ENCODE measurements at places on chromosomes 7 and 10.

GRCh38 chr7:16465469-16466361 lies at the start of gene SOSTDC1:
SOSTDC1 (minus strand) TSS chr7:16465738; CDS start chr7:16465668, 70 bp downstream.
- DNase-seq, result peak; percentile 61

DNA sequence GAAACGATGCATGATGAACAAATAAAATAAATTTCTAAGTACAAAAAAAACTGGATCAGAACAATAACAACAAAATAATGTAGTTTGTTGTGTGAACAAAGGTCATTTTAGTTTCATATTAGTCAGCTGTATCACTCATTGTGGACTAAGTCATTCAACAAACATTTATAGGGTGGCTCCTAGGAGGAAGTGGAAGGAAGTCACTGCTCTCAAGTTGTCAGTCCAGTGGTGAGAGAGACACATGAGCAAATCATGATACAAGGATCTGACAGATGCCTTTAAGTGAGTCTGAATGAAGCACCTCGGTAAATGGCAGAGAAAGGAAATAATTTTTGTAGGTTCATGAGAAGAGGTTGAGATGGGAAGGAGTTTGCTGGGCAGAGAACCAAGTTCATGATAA lies 56.8 kb downstream of the EPDR1 start:
- no peak for DNase-seq

DNA sequence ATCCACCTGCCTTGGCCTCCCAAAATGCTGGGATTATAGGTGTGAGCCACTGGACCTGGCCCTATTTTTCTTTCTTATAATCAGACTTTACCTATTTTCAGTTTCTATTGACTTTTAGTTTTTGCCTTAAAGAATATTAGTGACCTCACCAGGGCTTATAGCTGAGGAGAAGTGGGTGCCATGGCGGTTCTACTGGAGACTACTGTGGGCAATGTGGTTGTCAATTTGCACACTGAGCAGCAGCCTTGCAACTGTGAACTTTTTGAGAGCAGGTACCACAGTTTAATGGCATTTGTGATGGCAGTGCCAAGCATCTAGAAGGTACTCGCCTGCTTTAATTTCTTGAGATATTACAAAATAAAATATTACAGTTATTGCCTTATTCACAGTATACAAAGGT lies 11.5 kb downstream of the GLCCI1 start:
- DNase-seq, result no peak

DNA sequence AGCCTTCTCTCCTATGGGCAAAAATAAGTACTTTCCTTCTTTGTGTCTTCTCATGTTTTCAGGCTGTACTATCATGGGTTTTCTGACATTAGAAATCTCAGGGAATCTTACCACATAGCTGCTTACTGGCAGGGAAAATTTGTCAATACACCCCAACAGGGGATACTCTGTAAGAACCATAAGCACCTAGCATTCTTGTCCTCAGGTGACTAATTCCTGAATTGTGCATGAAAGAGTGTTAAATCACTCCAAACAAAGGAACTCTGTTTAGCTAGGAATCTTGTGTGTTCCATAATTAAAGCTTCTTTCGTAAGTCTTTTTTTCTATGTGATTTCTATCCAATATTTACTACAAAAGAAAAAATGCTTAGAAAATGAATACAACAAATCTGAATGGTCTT lies 206.7 kb upstream of the POT1 start:
- DNase-seq, result no peak

- DNase-seq, result peak; percentile 81
Observed at GRCh38 chr7:90594751-90595317, 1.3 kb upstream of the CDK14 start.

DNA sequence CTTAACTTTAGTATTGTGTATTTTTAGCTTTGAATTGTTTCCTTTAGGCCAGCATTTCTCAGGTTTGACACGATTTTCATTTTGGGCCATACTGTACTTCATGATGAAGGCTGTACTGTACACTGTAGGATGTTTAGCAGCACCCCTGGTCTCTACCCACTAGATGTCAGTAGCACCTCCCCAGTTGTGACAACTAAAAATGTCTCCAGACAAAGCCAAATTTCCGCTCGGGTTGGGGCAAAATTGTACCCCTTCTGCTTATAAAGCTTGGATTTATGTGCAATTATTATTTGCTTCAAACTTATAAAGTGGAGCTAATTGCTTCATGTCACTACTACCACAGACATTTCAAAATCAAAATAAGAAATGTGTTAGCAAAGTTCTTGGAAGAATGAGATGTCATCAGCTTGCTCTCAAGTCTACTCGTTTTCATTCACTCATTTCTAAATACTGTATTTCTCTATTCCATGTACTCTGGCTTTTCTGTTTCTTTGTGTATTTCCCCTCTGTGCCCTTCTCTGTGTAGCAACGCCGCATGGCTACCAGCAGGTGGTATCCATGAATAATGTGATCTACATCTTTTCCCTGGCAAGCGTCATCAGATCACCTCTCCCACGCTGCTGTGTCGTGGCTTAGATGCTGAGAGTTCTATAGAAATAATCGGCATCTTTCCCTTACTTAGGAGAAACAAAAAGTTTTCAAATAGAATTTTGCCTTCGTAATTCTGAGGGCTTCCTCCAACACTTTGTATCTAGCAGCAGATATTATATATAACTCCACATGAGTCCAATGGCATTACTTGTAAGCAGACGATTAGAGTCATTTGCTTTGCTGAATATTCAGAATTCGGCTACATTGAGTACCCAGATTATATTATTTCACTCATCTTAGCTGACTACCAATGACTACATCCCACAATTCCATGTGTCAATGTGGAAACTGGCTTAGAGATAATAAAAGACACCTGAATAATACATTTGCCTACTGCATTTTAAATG lies 47.8 kb upstream of the CALCR start:
- peak; percentile 27 for DNase-seq

GRCh38 chr7:151242159-151243044 lies 6.1 kb downstream of the SMARCD3 start:
- no peak for DNase-seq

- no peak for DNase-seq
Observed at GRCh38 chr10:24439935-24440334, 231.0 kb downstream of the KIAA1217 start.

DNA sequence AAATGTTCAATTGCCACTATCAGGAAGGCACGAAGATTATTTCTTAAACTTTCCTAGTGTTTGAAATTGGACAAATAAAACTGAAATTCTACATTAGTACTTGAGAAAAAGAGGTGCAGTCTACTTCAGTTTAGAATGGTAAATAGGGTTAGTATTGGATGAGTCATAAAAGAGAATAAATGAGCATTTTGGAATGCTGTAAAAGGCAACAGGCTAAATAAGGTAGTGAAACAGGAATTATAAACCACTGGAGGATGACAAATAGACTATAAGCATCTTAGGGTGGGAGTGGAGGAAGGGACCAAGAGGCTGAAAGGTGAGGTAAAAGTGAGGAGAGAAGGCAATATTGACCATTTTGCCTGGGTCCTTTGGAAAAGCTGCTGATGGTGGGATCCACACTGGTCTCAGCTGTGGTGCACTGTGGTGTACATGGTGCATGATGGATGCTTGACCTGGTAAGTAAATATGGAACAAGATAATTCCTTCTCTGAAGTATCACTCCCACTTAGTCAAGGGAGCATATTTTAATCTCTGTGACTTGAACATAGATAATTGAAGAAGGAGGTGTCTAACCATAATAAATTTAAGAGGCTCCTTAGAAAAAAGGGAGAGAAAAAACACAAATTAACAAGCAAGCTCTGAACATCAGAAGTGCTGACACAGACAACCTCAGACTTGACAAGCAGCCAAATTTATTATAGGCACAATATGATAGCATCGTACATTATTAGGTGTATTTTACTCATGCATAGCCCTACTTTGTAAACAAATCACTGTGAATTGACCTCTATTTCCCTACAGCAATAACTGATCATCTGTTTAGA lies 76.4 kb upstream of the SCIN start:
- DNase-seq, result no peak

DNA sequence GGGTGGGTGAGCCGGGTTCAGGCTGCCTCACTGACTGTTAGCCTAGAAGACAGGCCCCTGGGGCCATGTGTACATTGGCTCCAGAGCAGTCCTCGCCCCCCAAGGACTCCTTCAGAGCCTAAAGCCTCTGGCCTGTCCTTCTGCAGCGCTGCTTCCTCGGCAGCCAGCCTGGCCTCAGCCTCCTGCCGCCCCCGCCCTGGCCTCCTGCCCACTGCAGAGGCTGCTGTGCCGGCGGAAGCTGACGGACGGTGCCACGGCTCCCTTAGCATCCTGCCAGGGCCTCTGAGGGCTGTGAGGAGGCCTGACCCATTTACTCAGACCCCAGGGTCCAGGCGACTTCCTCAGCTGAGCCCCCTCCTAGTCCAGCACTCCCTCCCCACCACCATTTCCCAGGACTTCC lies 4.9 kb downstream of the SRRM3 start:
- DNase-seq, result no peak

DNA sequence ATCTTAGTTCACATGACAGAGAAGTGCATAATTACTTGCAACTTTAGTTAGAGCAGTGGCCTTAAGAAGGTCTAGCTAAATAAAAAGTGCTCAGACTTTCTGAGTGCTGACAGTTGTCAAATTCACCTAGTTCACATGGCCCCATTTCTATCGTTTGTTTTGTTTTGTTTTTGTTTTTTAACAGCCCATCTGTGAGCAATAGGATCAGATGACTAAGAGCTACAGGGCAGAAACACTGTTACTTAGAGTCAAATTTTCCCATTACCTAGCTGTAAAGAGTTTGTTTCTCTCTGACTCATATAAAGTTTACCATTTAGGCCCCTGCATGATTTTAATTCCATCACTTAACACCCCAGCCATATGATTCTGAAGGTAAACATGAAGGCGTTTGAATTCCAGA lies 18.8 kb downstream of the CAV1 start:
- DNase-seq, result peak; percentile 13

- DNase-seq, result no peak
Observed at GRCh38 chr10:7362471-7362870, 48.4 kb downstream of the SFMBT2 start.

DNA sequence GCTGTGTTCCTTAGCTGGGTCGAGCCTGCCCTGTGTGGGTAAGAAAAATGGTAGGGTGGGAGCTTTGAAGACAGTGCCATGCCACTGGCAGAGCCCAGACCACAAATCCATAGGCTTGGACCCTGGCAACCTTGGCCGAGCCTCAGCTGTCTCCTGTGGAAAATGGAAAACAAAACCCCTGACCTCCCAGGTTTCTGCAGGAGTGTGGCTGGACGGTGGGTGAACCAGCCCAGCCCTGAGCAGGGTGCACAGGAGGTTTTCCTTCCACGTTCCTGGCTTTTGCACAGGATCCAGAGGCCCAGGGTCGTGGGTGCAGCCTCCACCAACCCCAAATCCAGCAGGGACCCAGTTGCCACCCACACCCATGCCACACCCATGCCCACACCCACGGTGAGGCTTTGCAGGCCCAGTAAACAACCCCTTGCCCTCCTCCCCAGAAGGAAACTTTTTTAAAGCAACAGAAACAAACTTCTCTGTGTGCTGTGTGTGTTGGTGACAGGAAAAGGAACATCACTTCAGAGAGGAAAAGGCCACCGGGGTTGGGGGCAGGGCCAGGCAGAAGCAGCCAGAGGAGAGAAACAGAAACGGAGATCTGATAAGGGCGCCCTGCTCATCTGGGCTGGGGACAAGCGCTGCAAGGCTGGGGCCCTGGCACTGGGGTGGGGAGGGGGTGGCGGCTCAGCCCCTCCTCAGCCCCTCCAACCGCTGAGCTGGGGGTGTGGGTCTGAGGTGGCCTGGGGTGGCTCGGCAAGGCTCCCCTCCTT lies 20.7 kb upstream of the ZMIZ1 start:
- DNase-seq, result no peak

DNA sequence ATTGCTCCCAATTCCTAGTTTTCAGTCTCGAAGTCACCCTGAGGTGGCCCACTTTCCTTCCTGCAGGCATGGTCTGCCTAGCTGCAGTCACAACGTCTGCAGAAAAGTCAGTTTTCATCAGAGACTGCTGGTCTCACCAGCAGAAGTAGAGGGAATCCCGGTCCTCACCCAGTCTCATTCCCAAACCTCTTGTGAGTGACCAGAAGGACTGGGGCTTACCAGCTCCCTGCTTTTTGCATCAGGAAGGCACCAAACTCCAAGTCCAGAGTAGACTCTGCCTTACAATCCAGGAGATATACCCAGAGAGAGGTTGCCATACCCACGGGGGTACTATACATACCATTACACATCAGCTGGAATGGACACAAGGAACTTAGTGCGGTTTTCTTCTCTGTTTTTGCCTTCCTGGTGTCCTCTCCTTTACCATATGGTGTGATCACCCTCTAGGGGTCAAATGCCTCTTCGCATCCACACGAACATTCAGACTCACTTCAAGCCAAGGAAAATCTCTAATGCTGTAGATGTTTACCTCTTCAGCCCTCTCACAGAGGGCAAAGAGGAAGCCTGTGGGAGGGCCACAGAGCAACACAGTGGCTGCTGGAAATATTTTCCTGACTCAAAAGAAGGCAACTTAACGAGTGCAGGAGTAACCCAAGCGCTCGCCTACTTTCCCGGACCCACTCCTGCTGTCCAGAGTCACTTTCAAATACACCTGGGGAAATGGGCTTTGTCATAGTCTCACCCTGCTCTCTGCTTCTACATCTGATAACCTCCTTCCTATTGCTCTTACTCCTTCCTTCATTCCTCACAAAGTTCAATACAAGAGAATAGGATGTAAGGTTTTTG lies 220.9 kb downstream of the C7orf25 start:
- peak; percentile 41 for DNase-seq

- DNase-seq, result no peak
Observed at GRCh38 chr7:117791877-117792780, 81.1 kb downstream of the CTTNBP2 start.

DNA sequence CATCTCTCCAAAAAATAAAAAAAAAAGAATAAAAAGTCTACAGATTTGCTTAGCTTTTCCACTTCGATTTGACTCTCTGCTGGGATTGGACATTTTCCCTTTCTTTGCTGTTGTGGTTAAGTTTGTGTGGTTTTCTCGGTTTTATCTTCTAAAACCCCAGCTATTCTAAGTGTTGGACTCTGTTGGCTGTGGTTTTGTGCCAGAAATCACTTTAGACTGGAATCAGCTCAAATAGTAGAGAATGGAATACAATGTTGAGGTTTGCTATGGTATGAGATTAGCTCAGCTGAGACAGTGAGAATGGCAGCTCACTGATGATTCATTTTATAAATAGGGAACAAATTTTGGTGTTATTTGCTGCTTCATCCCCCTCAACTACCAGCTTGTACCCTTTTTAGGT lies 116.0 kb downstream of the BUB3 start:
- DNase-seq, result peak; percentile 22

- DNase-seq, result peak; percentile 93
Observed at GRCh38 chr10:51244748-51245490, 170.6 kb downstream of the PRKG1 start.

DNA sequence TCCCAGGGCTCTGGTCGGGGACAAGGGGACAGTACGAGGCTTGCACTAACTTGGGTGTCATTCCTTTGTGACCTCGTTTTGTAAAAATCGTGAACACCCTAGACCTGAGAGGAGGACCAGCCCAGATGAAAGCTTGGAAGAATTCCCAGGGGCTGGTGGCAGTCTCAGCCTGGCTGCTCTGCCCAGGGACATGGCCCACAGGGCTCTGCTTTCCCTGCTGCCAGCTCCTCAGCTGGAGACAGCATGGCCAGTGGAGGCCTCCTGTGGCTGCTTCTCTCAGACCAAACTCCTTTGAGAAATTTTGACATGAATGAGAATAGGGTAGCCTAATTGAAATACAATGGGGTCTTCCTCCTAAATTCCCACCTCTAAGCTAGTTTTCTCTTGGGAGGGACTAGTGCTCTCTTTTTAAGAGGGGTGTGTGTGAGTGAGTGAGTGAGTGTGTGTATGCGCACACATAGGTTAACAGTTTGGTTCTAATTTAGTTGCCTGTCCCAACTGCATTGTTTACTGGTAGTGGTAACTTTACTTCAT lies 140.3 kb upstream of the EFCAB10 start:
- DNase-seq, result no peak

Data from kidney glomerular epithelial cell (primary cell).